ENCODE measurements at places on chromosomes 4 and X.

DNA sequence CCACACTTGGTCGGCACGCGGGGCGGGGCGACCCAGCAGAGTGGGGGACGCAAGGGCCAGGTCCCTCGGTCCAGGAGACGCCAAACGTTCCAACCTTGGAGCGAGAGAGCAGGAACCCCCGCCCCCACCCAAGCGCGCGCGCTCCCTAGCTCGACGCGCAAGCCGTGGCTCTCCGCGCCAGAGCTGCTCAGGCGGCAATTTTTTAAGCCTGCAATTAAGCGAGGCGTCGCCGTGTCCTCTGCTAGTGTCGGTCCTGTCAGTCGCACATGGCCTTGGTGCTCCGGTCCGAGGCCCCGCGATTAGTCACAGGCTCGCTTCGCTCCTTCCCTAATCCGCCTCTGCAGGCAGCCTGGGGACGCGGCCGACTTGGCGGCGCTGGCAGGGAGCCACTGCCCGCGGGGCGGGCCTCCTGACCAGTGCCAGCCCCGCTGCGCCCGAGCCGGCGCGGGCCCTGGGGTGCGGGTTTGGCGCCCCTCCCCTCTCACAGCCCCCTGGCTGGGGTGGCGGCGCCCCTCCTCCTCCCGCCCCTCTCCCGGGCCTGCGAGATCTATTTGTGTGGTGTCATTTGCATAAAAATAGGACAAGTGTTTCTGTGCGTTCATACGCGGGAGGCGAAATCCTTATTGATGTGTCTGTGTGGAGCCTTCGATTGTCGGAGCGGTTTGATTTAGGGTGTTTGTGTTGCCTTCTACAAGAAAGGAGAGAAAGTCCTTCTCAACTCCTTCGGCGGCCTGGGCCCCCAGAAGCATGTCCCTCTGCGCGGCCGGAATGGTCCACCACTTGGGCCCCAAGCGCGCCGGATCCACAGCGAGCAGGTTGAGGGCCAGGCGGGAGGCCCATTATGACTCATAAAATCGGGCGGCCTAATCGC, 9.8 kb upstream of the BCOR start:
- peak; percentile 23 for DNase-seq

DNA sequence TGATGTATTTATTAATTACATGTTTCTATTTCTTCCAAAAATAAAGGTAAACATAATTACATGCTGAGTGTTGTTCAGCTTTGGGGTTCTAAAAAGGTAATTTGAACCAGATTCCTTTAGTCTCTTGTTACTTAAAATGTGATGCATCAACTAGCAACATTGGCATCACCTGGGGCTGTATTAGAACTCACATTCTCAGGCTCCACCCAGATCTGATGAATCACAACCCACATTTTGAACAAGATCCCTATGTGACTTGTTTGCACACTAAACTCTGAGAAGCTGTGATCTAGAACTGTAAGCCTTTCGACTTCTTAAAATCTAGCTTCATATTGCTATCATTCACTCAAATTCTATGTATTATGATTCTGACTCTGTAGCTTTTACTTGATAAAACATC, 23.0 kb upstream of the HS3ST1 start:
- DNase-seq: no peak

GRCh38 chr4:184416913-184417734, 57.2 kb downstream of the IRF2 start:
- no peak for DNase-seq

DNA sequence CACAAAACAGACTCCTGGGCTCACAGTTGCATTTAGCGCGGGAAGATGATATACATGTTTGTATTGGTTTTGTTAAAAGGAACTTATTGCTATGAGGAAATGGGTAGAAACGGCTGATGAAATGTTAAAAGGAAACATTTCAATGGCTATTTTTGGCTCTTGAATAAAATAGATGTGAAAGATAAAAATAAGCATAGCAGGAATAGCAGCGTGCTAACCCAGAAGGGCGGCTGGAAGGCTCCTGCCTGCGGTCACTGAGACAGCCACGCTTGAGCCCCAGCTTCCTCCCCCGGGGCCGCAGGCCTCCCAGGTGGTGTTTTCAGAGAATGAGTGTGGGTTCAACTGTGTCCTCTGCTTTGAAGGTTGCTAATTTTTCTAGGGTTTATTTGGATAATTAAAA, 35.0 kb upstream of the CLCN4 start:
- DNase-seq: no peak

DNA sequence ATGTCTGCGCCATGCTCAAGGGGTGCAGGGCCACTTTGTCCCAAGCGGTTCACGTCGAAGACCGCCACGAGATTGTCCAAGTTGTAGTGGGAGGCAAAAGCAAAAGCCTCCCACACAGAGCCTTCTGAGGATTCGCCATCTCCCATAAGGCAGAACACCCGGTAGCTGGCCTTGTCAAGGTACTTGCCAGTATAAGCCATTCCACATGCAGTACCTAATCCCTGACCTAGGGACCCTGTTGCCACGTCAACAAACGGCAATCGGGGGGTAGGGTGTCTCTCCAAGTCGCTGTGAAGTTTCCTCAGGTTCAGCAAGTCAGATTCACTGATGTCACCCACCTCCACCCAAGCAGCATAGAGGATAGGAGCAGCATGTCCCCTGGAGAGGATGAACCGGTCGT, 424 bp downstream of the TKTL2 start:
- no peak for DNase-seq

All from fibroblast of skin of abdomen (primary cell).